ENCODE measurements at places on chromosomes 12 and 14.

- DNase-seq, result no peak
Measured at GRCh38 chr14:100419856-100420255, 96.7 kb downstream of the SLC25A47 start.

DNA sequence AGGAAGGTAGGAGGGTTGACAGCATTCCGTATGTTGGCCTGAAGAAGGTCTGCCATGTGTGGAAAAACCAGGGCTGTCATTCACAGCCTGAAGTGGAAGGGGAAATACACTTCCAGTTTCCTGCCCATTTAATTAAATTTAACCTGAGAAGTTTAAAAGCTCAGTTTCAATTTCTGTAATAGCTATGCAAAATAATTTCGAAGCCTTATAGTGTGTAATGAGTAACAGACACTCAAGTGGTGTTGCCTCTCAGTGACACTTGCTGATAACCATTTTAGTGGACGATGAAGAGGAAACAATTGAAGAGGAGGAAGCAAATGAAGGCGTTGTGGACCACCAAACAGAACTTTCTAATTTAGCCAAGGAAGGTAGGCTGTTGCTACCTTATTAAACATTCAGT is 44.8 kb downstream of the EP400 start:
- no peak for DNase-seq

- no peak for DNase-seq
Measured at GRCh38 chr14:21940887-21941856, 267.6 kb upstream of the OR4E1 start.

DNA sequence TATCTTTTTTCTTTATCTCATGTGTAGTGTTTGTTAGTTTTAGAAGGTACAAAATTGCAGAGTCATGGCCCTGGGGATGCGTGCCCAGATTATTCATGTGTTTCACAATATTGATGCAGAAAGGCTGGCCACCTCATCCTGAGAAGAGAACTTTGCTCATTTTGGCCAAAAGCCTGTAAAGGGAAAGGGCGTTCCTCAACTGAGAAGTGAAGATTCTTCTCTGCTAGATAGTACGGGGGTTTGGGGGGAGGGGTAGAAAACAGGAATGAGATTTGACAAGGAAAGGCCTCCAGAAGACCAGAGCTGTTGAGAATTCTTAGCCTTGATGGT is 1.7 kb downstream of the MGST1 start:
- no peak for DNase-seq

DNA sequence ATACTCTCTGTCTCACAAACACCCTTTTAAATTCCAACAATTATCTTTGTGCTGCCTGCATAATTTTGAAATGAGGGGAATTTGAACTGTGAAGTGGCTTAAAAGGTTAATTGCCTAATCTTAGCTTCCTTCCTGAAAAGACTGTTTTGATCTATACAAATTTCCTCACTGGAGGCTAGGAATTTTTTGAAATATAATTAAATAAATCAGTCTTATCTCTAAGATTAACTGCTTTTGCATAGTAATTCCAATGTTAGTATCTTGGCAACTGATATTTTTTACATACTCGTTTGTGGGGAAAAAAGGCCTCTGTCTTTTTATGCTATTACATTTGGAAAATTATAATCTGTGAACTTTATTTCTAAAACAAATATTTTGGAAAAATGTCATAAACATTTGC is 498.5 kb downstream of the TMTC2 start:
- DNase-seq, result no peak

- DNase-seq, result no peak
Measured at GRCh38 chr12:66302827-66303169, 505 bp downstream of the HELB start.

DNA sequence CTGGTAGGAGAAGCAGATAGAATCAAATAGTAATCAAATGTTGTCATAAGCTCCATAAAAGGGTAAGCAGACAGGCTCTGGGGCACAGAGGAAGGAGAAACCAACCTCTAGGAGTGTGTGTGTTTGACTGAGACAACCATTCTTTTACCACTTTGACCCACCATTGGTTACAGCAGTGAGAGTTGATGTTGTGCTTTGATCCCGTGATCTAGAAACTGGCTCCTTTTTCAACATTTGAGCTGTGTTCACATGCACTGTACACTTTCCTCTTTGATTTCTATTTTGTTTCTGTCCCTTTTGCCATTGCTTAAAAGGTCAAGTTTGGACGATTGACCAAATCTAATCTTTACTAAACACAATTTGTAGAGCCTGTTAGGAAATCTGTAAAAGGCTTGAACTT is 108.0 kb downstream of the DAAM1 start:
- no peak for DNase-seq

DNA sequence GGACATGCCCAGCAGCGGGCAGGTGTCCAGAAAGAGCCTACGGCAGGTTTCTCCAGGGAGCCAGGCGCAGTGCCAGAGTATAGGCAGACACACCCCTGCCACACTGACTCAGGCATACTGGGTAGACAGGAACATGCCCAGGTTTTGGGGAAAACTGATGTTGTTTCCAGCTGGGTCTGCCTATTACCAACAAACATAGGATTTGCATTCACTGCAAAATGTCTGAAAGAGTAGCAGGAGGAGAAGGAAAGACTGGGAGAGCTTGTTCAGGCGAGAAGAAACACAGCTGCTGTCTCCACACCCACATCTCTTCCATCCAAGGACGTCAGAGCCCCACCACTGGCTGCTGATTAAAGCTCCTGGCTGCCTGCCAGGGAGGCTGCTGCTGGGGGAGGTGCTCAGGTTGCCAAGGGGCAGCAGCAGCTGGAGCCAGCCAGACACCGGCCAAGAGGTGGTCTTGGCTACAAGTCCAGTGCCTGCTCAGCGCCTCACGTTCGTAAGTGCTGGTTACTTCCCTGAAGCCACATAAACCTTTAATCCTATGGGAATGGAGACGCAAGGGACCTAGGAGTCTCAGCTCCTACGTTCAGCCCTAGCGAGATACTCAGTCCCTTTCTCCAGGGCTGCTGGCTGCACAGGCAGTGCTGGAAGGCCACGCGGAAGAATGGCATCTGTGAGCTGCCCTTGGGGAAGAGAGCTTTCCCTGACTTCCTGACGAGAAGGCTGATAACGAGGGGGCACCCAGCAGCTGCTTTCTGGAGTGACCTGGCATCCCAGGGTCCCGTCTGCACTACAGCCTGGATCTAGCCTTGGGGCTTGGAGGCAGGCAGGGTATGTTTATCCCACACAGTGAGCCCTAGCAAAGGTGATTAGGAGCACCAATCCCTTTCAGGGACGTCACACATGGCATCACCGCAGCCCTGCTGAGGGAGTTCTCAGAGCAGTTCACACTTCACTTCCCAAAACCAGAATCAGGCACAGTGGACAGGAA is 58.1 kb downstream of the PLEKHG3 start:
- no peak for DNase-seq

GRCh38 chr12:31582155-31582554 is 8.8 kb downstream of the DENND5B start:
- no peak for DNase-seq

DNA sequence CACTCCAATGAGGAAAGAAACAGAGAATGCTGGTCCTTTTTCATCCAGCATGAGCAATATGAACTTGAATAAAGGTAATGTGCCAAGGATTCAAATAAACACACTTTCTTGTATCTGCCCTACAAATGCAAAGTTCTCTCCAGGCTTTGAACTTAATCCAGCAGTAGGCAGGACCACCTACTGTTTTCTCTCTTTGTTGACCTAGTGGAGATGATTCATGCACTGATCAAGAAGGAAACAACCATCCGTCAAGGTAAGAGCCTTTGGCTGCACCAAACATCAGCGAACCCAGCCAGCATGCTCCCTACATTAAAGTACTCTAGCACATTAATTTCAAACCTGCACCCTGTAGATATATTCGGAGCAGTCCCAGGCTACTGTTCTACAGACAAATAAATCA is 489.3 kb downstream of the GALC start:
- DNase-seq, result no peak

- DNase-seq, result no peak
Measured at GRCh38 chr12:52380271-52380694, 5.2 kb downstream of the KRT84 start.

DNA sequence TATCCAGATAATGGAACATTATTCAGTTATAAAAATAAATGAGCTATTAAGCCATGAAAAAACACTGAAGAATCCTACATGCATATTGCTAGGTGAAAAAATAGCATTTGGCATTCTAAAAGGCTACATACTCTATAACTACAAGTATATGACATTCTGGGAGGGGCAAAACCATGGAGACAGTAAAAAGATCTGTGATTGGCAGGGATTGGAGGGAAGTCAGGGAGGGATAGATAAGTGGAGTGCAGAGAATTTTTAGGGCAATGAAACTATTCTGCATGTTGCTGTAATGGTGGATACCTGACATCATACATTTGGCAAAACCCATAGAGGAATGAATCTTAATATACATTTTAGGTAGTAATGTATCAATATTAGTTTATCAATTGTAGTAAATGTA is 63.1 kb upstream of the SLC38A2 start:
- DNase-seq, result no peak

- DNase-seq, result peak; percentile 30
Measured at GRCh38 chr12:124992874-124993625, 395 bp upstream of the BRI3BP start.

GRCh38 chr12:132593521-132593920 is 16.9 kb downstream of the LRCOL1 start:
- no peak for DNase-seq

GRCh38 chr12:89878327-89878726 is 169.7 kb upstream of the ATP2B1 start:
- no peak for DNase-seq

GRCh38 chr12:50309950-50310349 is 26.6 kb upstream of the LIMA1 start:
- no peak for DNase-seq

DNA sequence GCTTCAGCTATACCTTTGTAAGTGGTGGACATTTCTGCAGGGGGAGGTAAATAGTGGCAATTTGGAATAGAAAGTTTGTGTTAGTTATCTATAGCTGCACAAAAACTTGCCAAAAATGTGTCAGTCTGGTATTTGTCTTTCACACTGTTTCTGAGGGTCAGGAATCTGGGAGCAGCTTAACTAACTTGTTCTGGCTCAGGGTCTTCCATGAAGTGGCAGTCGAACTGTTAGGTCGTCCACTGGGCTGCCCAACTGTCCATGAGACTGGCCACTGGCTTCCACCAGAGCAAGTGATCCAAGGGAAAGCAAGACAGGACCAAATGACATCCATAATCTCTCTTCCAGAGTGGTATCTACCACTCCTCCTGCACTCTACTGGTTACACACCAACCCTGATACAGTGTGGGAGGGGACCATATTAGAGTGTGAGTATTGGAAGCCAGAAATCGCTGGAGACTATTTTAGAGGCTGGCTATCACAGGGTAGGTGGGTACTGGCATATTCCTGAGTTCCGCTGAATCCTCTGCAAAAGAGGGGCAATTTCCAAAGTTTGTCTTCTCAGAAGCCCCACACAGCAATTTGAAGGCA is 60.9 kb downstream of the DYRK2 start:
- no peak for DNase-seq
